ENCODE measurements at places on chromosomes 5 and 9.

GRCh38 chr5:125786021-125786420, 637.2 kb upstream of the GRAMD2B start:
- no peak for DNase-seq

GRCh38 chr9:112540800-112541199, 54.2 kb downstream of the KIAA1958 start:
- DNase-seq = no peak

DNA sequence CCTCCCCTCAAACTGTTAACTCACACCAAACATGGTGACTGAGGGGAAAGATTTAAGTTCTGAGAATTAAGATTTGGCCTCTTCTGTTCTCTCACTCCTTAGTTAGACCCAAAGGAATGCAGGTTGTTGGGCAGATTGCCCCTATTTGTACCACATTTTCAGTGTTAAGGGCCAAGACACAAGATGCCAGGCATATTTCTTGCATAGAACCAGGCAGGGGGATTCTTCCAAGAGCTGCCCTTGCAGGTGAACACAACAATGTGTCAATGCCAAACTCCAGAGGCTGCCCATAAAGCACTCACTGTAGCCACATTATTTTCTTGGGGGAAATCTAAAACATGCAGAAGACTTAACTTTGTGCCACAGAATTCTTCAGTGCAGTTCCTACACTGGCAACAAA, 14.7 kb downstream of the MPDZ start:
- no peak for DNase-seq

DNA sequence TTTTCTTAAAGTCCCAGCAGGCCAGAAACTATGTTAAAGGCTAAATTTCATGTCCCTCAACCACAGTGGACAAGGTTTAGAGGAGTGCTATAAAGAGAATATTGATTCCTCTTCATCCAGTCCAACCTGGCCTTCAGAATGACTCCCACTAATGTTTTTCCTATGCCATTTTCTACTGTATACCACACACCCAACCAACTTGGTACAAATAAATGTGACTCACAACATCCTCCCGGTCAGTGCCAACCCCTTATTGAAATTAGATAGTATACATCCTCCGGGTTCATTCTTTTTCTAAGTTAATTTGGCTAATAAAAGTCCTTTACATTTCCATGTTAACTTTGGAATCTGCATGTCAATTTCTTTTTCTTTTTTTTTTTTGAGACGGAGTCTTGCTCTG, 215.1 kb downstream of the TSSK1B start:
- DNase-seq = no peak

- no peak for DNase-seq
These were observed 164.5 kb downstream of the TMEM38B start for GRCh38 chr9:105858877-105859276.

GRCh38 chr9:96459268-96460007, 9.5 kb downstream of the HABP4 start:
- no peak for DNase-seq

- DNase-seq = no peak
These were observed 7.8 kb downstream of the LPAR1 start for GRCh38 chr9:111030492-111030891.

- no peak for DNase-seq
These were observed 3.3 kb upstream of the PBX3 start for GRCh38 chr9:125743682-125744428.

GRCh38 chr5:145697251-145697990, 137.7 kb downstream of the PRELID2 start:
- DNase-seq = no peak

DNA sequence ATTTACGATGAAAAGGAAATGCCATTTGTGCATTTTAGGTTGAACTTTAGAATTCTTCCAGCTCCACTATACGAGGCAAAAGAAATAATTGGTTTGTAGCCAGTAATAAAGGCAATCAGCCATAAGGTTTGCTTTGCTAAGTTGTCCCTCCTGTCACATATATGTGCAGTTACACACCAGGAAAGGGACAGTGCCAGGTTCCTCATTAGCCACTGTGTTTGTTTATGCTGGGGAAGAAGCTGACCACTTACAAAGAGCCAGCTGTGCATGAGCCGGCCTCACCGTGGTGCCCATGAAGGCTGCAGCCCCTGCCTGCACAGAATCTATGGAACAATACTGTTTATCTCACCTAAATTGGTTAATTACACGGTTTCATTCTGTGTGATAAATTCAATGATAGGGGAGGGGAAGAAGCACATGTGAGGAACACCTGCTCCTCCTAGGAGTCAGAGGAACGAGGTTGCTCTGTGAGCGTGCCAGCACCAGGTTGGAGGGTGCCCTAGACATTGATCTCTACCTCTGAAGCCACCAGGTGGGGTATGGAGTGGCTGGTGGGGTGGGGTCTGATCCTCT, 173.8 kb upstream of the DAP start:
- peak; percentile 22 for DNase-seq

DNA sequence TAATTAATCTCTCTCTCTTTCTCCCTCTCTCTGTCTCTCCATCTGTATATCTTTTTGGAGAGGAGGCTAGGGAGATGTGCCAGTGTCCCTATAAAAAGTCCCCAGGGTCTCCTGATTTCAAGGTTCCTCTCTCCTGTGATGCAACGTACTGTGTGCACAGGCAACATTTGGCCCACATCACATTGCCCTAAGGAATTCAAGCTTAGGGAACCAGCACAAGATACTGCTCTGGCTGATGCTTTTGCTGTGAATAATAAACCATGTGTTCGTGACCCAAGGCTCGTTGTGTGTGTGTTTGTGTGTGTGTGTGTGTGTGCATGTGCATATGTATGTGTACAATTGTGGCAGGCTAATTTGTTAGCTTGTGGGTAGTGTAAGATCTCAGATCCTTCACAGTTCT, 9.7 kb downstream of the SPATA9 start:
- DNase-seq = no peak
